ENCODE measurements at places on chromosomes 4 and X. TPM values are rescaled to one million over a fixed set of nuclear protein-coding genes. Genes with fewer than 3 reads are reported as not detected.

- DNase-seq, result no peak
Observed at GRCh38 chr4:22099896-22100295, 151.3 kb upstream of the KCNIP4 start.

GRCh38 chr4:183658362-183659028, 490 bp downstream of the RWDD4 start:
- peak; percentile 50 for DNase-seq

DNA sequence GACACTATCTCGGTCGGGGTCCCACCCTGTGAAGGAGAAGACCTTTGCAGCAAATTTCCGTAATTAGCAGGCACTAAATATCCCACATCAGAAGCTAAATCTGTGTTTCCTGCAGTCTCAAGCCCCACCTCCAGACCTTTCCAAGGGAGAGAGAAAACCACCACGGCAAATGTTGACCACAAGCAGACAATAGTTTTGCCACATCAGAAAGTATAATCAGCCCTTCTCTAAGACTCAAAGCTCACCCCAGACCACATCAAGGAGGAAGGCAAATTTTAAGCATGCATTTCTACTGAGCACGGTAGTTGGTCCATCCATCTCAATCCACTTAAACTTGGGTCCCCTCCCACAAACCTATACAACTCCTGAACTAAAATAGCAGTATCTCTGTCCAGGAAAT, 398.5 kb downstream of the GPM6A start:
- no peak for DNase-seq

GRCh38 chrX:147180886-147181285, 366.3 kb upstream of the CXorf51A start:
- DNase-seq, result no peak

Gene C1QTNF7
- total RNA-seq, result 3.1 TPM

Measured in left ventricle myocardium superior (tissue), 1 donor.